ENCODE measurements at places on chromosomes 2 and 18. TPM values are rescaled to one million over a fixed set of nuclear protein-coding genes. Genes with fewer than 3 reads are reported as not detected.

The LHCGR gene
- total RNA-seq, result 0.62 TPM

The CTAGE1 gene
- total RNA-seq, result 0.16 TPM

The MAB21L4 gene
- 0.38 TPM for total RNA-seq

The LYPD6B gene
- 0.98 TPM for total RNA-seq

The ZNF516 gene
- 13.0 TPM for total RNA-seq

The UGT1A10 gene
- 0.14 TPM for total RNA-seq

The MC4R gene
- total RNA-seq, result 62.5 TPM

The TTC21B gene
- total RNA-seq, result 29.5 TPM

The PSMA8 gene
- total RNA-seq, result not detected

The EFEMP1 gene
- 16.5 TPM for total RNA-seq

The AQP12A gene
- total RNA-seq, result not detected

The ADRA2B gene
- 0.81 TPM for total RNA-seq

The PLCD4 gene
- total RNA-seq, result 13.7 TPM

The RSAD2 gene
- total RNA-seq, result 0.45 TPM

The DSC2 gene
- total RNA-seq, result 3.7 TPM

The SKA1 gene
- 0.10 TPM for total RNA-seq

The WBP1 gene
- total RNA-seq, result 115 TPM

The RUFY4 gene
- total RNA-seq, result not detected

The SGO2 gene
- 4.0 TPM for total RNA-seq

The LIMS3 gene
- not detected for total RNA-seq

The RBM43 gene
- 0.83 TPM for total RNA-seq

The TMEM247 gene
- total RNA-seq, result not detected

The EFR3B gene
- 30.7 TPM for total RNA-seq

The DCC gene
- 33.3 TPM for total RNA-seq

The SCN9A gene
- total RNA-seq, result 0.15 TPM

The MZT2B gene
- total RNA-seq, result 250 TPM

The RAX gene
- total RNA-seq, result 0.63 TPM

The IGFBP2 gene
- 451 TPM for total RNA-seq

The LAMA3 gene
- 25.3 TPM for total RNA-seq

The LYG2 gene
- total RNA-seq, result not detected

The ZSWIM2 gene
- total RNA-seq, result 0.14 TPM

The KRTCAP3 gene
- total RNA-seq, result 3.1 TPM

The CCDC85A gene
- 1.6 TPM for total RNA-seq
